ENCODE measurements at places on chromosomes 13 and 19. TPM values are rescaled to one million over a fixed set of nuclear protein-coding genes. Genes with fewer than 3 reads are reported as not detected.

Gene ZBTB32
- total RNA-seq = not detected

Gene HCST
- total RNA-seq = not detected

Gene ONECUT3
- 0.06 TPM for total RNA-seq

Gene NECTIN2
- total RNA-seq = 68.4 TPM

Gene IL12RB1
- not detected for total RNA-seq

Gene PLIN4
- total RNA-seq = not detected

Gene SLC10A2
- not detected for total RNA-seq

Gene CLEC11A
- 189 TPM for total RNA-seq
